ENCODE measurements at places on chromosomes 16 and 17.

DNA sequence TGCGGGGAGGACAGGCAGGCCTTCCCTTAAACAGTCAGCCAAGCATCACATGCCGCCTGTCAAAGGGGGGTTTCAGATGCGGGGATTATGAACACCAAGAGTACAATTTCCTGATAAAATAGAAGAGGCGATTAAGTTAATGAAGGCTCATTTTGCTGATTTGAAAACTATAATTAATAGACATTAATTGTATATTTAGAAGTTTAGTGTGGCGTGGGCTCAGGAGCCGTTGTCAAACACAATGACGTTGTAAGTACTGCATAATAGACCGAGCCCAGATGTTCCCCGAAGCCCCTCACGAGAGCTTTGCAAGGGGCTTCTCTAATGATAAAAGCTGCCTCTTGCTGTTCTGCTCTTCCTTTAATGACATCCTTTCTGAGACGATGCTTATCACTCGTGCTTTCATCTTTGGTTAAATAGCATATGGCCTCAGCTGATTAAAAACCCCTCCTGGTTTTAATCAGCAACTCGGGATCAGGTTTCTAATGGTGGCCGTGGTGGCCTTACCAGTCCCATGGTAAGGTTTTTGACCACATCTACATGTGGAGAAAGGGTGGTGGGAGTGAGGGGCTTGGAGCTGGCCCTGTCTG, 28.2 kb downstream of the SNX20 start:
- DNase-seq = no peak

GRCh38 chr17:76689859-76690258, 20.9 kb downstream of the MXRA7 start:
- DNase-seq = no peak

- DNase-seq = no peak
These were observed 74.3 kb upstream of the CRHR1 start for GRCh38 chr17:45709728-45710288.

GRCh38 chr17:45246861-45247428, 14.9 kb downstream of the SPATA32 start:
- no peak for DNase-seq

- DNase-seq = no peak
These were observed 80.9 kb downstream of the GOSR1 start for GRCh38 chr17:30557916-30558685.

DNA sequence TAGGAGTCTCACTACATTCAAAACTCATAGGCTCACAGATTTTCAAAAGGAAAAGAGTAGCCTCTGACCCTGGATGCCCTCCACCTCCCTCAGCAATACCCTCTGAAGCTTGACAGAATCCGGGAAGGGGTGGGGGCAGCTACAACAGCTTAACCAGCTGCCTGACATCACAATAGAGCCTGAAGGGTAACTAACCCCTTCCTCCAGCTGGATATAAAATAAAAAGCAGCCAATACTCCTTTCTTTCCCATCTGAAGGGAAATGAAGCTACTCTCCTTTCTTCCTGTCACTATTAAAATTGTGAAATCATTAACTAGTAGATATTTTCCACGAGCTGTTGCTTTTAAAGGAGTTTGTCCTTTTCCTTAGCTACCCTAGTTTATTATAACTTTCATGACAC, 24.0 kb downstream of the USP31 start:
- no peak for DNase-seq

DNA sequence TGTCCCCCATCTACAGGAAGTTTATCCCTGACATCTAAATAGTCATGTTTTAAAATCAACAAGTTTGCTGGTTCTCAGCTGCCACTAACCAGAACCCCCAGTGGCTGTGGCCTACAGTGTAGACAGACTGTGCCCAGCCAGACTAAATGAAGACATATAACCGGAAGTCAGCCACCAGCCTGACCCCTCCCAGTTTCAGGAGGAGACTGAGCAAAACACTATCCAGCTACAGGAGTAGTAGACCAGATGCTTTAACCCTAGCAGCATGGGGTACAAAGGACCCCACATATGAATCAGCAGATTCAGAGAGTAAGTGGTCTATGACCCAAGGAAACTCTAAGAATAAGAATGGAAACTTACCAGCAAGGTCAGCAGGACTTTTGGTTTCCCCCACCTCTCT, 83.4 kb downstream of the HIC1 start:
- DNase-seq = peak; percentile 33

DNA sequence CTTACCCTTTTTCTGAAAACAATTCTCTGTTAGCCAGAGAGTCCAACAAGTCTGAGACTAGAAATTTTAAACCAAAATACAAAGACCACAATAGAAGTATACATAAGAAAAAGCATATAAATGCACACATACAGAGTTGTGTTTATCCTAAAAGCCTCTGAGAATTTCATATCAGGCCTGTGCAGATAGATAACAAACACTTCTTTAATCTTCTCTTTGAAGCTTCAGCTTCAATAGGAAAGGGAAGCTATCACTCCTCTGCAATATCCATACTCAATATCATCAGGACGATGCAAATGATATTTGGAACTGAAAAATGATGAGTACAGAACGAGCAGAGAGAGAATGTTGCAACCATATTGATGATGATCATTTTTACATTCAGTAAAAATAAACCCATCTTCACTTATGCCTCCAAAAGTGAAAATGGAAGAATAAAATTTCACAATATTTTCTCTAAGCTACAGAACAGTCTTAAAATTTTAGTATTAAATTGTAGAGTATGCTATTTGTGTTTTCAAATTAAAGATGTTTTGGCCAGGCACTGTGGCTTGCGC, 61.6 kb downstream of the SKAP1 start:
- no peak for DNase-seq

GRCh38 chr17:15883617-15884111, 61.3 kb upstream of the ADORA2B start:
- no peak for DNase-seq

GRCh38 chr16:26857371-26857770, 209.4 kb upstream of the C16orf82 start:
- DNase-seq = no peak

Data from CD4-positive, alpha-beta T cell treated with Interleukin-1 beta for 1 hour (primary cell).